ENCODE measurements at places on chromosomes 1 and 21. TPM values are rescaled to one million over a fixed set of nuclear protein-coding genes. Genes with fewer than 3 reads are reported as not detected.

Gene GOLT1A
- 9.1 TPM for total RNA-seq

Gene PTGFRN
- total RNA-seq, result 50.2 TPM

Gene TSTD1
- 36.9 TPM for total RNA-seq

Gene IBA57
- total RNA-seq, result 8.7 TPM

DNA sequence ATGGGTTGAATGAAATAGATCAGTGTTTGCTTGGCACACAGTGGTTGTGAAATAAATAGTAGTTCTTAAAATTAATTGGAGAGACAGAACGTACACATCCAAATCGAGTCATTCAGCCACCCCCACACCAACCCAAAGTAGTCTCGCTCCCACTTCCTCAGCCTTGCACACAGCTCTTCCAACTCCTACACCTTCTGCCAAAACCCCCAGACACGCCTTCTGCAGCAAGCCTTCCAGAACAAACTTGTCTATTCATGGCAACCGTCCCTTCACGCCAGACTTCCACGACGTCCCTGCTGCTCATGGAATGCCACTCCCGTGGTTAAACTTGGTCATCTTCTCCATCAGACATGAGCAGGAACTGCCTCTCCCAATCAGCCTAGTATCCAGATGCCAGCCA, 37.5 kb upstream of the RD3 start:
- no peak overlapping the region for H3K4me3 ChIP-seq
- H3K27ac ChIP-seq, result no peak overlapping the region

DNA sequence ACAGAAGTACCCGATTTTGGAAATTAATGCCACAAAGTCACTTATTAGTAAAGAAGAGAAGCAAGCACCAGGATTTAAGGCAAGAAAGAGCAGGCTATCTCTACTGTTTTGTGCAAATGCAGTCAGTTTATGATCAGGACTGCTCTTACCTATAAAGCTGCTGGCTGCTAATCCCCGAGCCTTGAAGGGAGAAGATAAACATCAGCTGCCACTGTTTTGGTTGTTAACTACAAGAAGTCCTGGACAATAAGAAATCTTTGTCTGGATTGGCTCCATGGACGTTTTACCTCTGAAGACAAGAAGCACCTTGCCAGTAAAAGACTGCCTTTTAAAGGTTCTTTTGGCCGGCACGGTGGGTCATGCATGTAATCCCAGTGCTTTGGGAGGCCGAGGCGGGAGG, 21.4 kb downstream of the FRRS1 start:
- DNase-seq, result no peak
- H3K36me3 ChIP-seq, result no peaks in the 10 kb centered on the region
- H3K27ac ChIP-seq, result no peak overlapping the region
- no peaks in the 10 kb centered on the region for H3K4me1 ChIP-seq

DNA sequence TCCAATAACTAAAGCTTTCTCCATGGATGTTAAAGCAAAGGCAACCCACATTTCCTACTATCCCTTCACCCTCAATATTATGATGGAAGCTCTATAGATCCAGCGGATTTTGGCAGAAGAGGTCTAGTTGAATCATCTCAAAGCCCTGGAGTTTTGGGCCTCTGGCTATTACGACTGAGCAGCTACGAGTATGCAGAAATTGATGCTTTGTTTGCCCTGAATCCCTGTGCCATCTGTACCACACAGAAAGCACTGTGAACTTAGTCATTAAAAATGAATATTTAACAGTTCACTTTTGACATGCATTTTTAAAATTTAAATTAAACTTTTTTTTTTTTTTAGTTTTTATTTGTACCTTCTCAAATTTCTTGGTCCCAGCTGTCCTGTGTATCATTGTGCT, 705.4 kb upstream of the PTBP2 start:
- no peaks in the 10 kb centered on the region for H3K36me3 ChIP-seq
- H3K27ac ChIP-seq, result no peak overlapping the region
- H3K4me1 ChIP-seq, result no peaks in the 10 kb centered on the region
- no peak for DNase-seq
- no peaks in the 10 kb centered on the region for H3K27me3 ChIP-seq

GRCh38 chr1:199490769-199491527, 536.6 kb upstream of the NR5A2 start:
- no peaks in the 10 kb centered on the region for H3K36me3 ChIP-seq
- no peak overlapping the region for H3K4me3 ChIP-seq
- H3K27ac ChIP-seq, result peak overlapping the region; percentile 9

GRCh38 chr1:33763406-33763805, 100.5 kb upstream of the HMGB4 start:
- H3K27ac ChIP-seq, result no peak overlapping the region
- no peak for DNase-seq
- no peaks in the 10 kb centered on the region for H3K27me3 ChIP-seq
- no peak overlapping the region for H3K4me3 ChIP-seq

GRCh38 chr1:167003711-167004110, 14.6 kb downstream of the MAEL start:
- no peak for DNase-seq
- no peaks in the 10 kb centered on the region for H3K27me3 ChIP-seq
- no peaks in the 10 kb centered on the region for H3K36me3 ChIP-seq
- H3K4me1 ChIP-seq, result no peaks in the 10 kb centered on the region
- no peak overlapping the region for H3K27ac ChIP-seq

DNA sequence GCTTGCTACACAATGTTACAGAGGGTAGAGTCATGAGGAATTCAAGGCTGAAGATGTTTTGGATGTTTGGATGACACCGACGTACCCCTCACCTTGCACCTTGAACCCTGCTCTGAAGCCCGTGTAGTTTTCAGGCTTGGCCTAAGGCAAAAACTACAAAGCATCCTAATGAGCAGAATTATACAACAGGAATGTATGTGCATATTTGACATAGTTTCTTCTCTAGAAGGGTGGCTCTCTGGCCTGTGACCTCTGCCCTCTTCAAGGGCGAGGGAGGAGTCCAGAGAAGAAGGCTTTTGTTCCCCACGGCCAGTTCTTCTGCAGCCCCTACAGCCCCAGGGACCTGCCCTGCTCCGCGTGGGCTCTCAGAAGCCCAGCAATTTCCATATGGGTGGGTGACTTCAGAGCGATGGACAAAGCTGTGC, 43.3 kb downstream of the L1TD1 start:
- H3K27me3 ChIP-seq, result no peaks in the 10 kb centered on the region

DNA sequence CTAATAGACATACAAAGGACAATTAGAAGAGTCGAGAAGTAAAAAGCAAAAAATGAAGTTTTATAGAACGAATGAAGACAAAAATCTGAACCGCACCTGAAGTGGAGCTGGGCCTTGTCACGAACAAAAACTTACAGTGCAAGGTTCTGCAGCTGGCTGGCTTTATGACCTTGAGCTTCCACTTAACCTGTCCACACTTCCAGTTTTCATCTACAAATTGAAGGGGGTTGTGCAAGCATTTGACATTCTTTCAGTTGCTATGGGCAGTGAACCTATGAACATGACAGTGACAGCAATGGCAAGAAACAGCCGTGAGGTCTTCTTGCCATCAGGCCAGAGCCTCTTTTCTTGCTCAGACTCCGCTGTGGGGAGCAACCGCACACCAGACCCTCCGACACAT, 93.2 kb downstream of the DSCAM start:
- no peak for DNase-seq
- H3K27ac ChIP-seq, result no peak overlapping the region
- no peaks in the 10 kb centered on the region for H3K27me3 ChIP-seq
- H3K4me3 ChIP-seq, result no peak overlapping the region
- H3K36me3 ChIP-seq, result no peaks in the 10 kb centered on the region

DNA sequence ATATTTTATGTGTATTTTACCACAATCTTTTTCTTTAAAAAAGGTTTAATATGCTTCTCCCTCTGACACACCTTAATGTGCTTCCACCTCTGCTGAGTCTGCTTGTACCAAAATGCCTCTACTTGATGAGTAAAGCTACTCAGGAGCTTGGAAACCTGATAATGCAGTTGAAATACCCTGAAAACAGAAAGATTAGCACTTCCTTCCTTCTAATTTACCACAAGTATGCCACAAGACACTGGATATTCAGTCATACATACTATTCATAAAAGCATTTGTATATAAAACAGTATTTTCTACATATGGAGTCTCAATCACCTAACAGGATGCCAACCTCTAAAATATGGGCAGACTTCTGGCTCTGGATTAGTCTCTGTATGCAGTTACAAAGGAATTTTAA, 55.0 kb downstream of the SLC35D1 start:
- DNase-seq, result no peak
- H3K36me3 ChIP-seq, result no peaks in the 10 kb centered on the region
- H3K27ac ChIP-seq, result peak overlapping the region; percentile 63
- H3K4me3 ChIP-seq, result no peak overlapping the region
- peaks cover 31% of the 10 kb centered on the region for H3K4me1 ChIP-seq

GRCh38 chr1:207025146-207025880, 7.2 kb downstream of the C1orf116 start:
- no peaks in the 10 kb centered on the region for H3K27me3 ChIP-seq
- H3K36me3 ChIP-seq, result no peaks in the 10 kb centered on the region
- H3K4me1 ChIP-seq, result peaks cover 54% of the 10 kb centered on the region

DNA sequence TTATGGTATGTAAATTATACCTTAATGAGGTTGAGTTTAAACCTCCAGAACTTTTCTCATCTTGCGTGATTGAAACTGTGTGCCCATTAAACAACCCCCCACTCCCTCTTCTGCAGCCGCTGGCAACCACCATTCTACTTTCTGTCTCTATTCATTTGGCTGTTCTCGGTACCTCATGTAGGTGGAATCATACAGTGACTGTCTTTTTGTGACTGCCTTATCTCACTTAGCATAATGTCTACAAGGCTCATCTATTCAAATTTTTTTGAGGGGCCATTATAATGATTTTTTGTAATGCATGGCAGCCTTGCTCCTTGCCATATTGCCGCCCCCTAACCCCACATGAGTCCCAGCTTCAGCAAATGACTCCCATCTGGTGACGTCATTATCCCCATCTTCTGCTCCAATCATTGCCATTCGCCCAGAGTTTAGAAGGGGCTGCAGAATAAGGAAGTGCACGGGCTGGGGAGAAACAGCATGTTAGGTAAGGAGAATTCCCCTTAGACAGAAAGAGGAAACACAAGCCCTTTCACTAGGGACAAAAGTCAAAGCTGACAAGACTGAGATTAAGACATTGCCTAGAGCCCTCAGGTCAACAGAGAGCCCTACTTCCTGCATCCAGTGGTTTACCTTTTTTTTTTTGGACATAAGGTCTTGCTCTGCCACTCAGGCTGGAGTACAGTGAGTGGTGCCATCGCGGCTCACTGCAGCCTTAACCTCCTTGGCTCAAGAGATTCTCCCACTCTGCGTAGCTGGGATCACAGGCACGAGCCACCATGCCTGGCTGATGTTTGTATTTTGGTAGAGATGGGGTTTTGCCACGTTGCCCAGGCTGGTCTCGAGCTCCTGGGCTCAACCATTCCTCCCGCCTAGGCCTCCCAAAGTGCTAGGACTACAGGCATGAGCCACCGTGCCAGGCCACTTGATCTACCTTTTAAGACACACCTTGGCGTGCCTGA, 78.4 kb upstream of the ERRFI1 start:
- no peaks in the 10 kb centered on the region for H3K36me3 ChIP-seq
- H3K27me3 ChIP-seq, result no peaks in the 10 kb centered on the region
- no peak overlapping the region for H3K27ac ChIP-seq
- no peak overlapping the region for H3K4me3 ChIP-seq

DNA sequence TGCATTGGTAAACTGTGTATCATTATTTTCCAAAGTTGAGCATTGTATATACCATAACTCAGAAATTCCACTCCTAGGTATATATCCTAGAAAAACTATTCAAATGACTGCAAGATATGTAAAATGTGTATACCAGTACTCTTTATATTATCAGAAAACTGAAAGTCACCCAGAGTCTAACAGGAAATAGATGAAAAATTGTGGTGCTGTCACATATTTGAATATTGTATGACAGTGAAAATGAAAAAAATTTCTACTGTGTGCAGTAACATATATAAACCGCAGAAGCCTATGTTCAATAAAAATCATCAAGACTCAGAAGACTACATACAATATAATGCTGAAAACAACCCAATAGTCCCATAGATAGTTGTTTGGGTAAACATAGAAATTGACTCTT, 74.4 kb upstream of the LYPLAL1 start:
- H3K27ac ChIP-seq, result no peak overlapping the region
- H3K36me3 ChIP-seq, result no peaks in the 10 kb centered on the region
- H3K4me3 ChIP-seq, result no peak overlapping the region
- no peaks in the 10 kb centered on the region for H3K27me3 ChIP-seq
- DNase-seq, result no peak
- H3K4me1 ChIP-seq, result no peaks in the 10 kb centered on the region

DNA sequence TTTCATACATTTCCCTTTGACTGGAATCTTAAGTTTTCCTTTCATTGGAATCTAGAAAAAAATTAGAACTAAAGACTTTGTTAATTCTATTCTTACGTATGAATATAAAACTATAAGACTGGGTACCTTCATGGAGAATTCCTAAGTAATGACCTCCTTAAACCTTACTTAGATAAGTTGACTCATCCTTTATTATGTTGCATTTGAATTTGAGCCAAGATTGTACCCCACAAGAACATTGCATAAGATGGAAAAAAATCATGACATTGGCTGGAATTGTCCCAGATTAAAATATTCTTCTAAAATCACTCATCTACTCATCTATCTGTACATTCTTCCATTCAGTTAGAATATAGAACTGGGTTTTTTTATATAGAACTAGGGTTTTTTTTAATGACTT, 137.4 kb downstream of the C1orf21 start:
- no peak for DNase-seq
- no peaks in the 10 kb centered on the region for H3K36me3 ChIP-seq
- no peaks in the 10 kb centered on the region for H3K27me3 ChIP-seq
- no peaks in the 10 kb centered on the region for H3K4me1 ChIP-seq

DNA sequence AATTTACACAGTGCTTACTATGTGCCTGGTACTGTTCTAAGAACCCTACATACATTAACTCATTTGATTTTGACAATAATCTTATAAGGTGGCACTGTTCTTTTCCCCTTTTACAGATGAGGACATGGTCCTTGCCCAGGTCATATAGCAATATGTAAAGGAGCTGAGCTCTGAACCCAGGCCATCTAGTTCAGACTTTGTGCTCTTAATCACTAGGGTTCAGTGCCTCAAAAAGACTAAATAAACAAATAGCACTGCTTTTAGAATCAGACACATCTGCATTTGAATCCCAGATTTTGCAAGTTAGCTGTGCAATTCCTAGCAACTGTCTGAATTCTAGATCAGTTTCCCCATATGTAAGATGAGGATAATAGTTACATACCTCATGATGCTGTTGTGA, 8.7 kb upstream of the BCAR3 start:
- H3K4me1 ChIP-seq, result no peaks in the 10 kb centered on the region
- no peaks in the 10 kb centered on the region for H3K27me3 ChIP-seq
- H3K4me3 ChIP-seq, result no peak overlapping the region
- no peaks in the 10 kb centered on the region for H3K36me3 ChIP-seq

GRCh38 chr1:241181471-241181870, 175.5 kb downstream of the RGS7 start:
- no peak overlapping the region for H3K4me3 ChIP-seq
- H3K27ac ChIP-seq, result no peak overlapping the region
- H3K27me3 ChIP-seq, result no peaks in the 10 kb centered on the region
- no peak for DNase-seq
- H3K4me1 ChIP-seq, result no peaks in the 10 kb centered on the region

- no peak overlapping the region for H3K4me3 ChIP-seq
- no peak for DNase-seq
- no peaks in the 10 kb centered on the region for H3K27me3 ChIP-seq
Observed at GRCh38 chr1:62685431-62685859, 2.7 kb downstream of the DOCK7 start.

Data from pancreas (tissue), 10 donors.